Right cardiac atrium (tissue), 5 donors: ENCODE measurements at places on chromosomes 5 and 9. TPM values are rescaled to one million over a fixed set of nuclear protein-coding genes. Genes with fewer than 3 reads are reported as not detected.
A peak's percentile ranks its signal among the peaks of the same experiment; 100 is the strongest.

GRCh38 chr5:160175438-160176218 lies 53.7 kb upstream of the FABP6 start:
- DNase-seq: peak; percentile 84

GRCh38 chr9:100088202-100088601 lies 10.6 kb downstream of the ERP44 start:
- DNase-seq: no peak

DNA sequence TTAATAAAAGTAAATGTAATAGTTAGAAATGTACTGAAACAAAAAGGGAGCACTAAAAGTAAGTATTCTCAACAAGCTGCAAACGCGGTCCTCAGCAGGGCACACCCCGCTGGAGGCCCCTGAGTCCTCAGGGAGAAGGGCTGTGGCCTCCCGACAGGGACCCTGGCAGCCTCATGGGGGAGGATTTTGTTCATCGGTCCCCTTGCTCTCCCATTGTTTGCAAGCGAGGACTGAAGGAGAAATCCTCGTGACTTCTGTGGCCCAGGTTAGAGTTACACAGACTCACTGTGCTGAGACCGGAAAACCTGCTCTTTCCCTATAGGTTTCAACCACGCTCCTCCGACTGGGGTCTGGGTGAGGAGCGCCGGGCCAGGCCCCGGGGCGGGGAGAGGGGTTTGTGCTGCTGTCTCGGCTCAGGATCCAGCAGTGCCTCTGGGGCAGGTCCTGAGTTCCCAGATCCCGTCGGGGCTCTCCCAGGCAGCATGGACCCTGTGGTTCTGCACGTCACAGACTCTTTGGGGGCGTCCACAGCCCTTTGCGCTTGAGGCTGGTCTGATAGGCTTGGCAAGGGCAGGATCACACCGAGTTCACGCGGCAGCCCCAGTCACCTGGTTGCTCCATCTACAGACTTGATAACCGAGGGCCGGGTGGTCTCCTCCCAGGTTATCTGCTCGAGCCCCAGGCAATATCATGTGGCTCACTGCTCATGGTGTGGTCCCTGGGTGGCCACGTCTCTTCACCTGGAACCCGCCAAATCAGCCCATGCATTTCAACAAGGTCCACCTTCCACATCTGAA lies 38.8 kb downstream of the MRPL36 start:
- no peak for DNase-seq

GRCh38 chr5:18305288-18305924 lies 671.1 kb downstream of the TAF11L14 start:
- no peak for DNase-seq

- DNase-seq: no peak
Measured at GRCh38 chr5:102289251-102289899, 6.7 kb downstream of the SLCO4C1 start.

- no peak for DNase-seq
Measured at GRCh38 chr9:95073918-95074317, 243.6 kb downstream of the FANCC start.

DNA sequence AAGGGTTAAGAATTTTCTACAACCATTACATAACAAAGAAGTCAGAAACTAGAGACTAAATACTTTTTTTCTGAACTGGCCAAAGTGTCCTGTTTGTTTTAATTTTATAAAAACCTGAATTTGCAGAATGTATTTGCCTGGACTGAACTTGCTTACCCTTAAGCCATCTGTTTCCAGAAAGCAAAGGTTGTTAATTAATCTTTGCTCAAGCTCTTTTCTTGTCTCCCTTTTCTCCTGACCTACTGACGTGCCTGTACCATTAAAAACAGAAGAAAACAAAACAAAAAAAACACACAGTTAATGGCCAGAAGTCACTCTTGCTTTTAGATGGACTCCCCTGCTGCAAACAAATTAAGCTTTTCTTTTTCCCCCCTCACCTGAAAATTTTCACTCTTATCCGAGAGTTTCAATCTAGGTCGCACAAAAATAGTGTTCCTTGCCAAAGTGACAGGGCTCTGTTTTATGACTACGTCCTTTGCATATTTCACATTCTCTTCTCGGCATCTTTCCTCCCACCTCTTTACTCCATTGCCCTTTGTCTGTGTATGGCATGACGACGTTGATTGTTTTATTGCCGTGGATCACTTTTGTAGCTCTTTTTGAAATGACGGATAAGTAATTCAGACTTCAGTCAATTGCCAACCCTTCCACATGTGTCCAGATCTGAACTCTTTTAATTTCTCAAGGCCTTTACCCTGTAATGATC lies 333.8 kb upstream of the GRIN3A start:
- no peak for DNase-seq

- no peak for DNase-seq
Measured at GRCh38 chr5:158869092-158869491, 230.6 kb downstream of the EBF1 start.

- DNase-seq: no peak
Measured at GRCh38 chr9:78871086-78871451, 574.1 kb downstream of the PSAT1 start.

DNA sequence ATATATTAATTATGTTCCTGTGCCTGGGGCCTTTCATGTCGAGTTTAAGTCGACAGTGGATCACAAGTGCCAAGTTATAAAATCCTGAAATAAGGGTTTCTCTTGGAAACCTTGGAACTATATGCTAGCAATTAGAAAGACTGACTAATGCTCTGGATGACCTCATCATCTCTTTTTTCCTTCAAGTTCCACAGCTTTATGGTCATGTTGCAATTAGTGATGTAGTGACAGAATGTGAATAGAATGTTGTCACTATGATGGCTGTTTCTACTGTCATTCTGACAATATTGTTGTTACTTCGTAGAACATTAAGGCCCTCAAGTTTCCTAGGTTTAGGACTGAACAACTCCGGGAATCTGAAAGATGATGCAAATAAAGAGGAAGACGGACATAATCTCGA lies 368.0 kb upstream of the SEMA6A start:
- no peak for DNase-seq

The BHMT2 gene
- total RNA-seq: 16.4 TPM

The HDHD3 gene
- total RNA-seq: 17.1 TPM

DNA sequence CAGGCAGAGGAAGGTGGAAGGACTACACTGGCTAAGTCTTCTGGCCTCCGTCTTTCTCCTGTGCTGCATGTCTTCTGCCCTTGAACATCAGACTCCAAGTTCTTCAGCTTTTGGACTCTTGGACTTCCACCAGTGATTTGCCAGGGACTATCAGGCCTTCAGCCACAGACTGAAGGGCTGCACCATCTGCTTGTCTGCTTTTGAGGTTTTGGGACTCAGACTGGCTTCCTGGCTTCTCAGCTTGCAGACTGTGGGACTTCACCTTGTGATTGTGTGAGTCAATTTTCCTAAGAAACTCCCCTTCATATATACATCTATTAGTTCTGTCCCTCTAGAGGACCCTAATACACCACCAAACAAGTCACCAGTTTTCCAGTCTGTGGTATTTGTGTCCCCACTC lies 9.7 kb upstream of the ANKDD1B start:
- no peak for DNase-seq

The GABRA1 gene
- not detected for total RNA-seq

The DBH gene
- total RNA-seq: 0.09 TPM

DNA sequence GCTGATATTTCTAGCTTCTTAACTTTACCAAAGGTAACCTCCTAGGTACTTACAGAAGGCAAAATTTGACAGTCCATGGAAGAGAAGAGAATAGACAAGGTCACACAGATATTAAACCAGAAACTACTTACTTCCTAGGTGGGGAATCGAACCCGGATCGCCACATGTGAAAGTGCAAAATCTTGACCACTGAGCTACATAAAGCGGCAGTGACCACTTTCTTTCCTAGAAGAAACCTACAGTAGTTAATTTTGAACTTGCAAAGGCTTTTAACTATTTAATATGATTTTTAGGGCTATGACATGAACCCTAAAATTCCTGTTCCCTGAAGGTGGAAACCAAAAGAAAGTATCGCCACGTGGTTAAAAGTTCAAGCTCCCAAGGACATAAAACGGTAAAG lies 20.3 kb upstream of the ATOSB start:
- no peak for DNase-seq
